ENCODE measurements at places on chromosomes 7 and 10.

- DNase-seq: no peak
These were observed 638 bp downstream of the IQCE start for GRCh38 chr7:2559283-2559950.

- no peak for DNase-seq
These were observed 49.7 kb upstream of the GLCCI1 start for GRCh38 chr7:7918736-7919448.

DNA sequence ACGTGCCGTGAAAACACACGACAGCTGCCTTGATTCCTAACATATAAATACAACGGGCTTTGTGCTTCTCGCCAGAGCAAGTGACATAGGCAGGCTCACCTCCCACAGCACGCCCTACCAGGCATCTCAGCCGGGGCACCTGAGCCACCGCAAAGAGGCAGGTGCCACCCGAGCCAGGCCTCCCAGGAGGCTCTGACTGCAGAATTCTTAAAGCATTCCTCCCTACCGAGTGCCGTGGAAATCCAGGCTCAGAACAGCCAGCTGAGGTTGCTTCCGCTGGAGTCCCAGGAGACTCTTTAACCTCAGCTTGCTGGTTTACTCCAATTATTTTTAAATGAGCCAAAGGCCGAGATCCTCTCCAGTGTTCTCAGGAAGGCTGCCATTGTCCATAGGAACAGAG lies 206.5 kb downstream of the USP6NL start:
- no peak for DNase-seq

- DNase-seq: no peak
These were observed 9.7 kb downstream of the CHST3 start for GRCh38 chr10:71973777-71974488.

GRCh38 chr7:149822353-149822943 lies 15.7 kb upstream of the ZNF862 start:
- DNase-seq: no peak
